ENCODE measurements at places on chromosomes 6 and 20.
A peak's percentile ranks its signal among the peaks of the same experiment; 100 is the strongest.

DNA sequence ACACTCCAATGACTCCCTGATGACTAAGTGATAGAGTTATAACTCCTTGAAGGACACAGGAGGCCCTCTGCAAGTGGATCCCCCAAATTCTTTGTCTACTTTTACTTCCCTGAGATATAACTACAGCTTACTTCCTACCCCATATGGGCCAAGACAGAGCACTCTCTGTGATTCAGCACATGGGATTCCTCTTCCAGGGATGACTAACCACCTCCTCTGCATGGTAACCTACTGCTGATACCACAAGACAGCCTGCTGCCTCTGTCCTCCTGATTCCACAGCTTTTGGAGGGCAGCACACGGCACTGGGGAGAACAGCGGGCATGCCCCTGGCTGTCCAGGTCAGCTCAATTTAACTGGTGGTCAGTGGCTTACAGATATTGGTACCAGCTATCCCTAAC lies 675.7 kb upstream of the AGPAT4 start:
- DNase-seq: no peak

DNA sequence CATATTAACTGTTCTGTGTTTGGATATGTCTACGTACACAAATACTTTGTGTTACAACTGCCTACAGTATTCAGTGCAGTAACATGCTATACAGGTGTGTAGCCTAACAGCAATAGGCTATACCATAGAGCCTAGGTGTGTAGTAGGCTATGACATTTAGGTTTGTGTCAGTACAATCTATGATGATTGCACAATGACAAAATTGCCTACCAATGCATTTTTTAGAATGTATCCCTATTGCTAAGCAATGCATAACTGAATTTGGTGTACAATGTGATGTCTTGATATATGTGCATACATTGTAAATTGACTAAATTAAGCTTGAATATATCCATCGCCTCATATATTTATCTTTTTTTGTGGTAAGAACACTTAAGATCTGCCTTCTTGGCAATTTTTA lies 48.9 kb downstream of the C6orf118 start:
- DNase-seq: no peak

- no peak for DNase-seq
These were observed 1059.6 kb downstream of the HACE1 start for GRCh38 chr6:103799971-103800670.

DNA sequence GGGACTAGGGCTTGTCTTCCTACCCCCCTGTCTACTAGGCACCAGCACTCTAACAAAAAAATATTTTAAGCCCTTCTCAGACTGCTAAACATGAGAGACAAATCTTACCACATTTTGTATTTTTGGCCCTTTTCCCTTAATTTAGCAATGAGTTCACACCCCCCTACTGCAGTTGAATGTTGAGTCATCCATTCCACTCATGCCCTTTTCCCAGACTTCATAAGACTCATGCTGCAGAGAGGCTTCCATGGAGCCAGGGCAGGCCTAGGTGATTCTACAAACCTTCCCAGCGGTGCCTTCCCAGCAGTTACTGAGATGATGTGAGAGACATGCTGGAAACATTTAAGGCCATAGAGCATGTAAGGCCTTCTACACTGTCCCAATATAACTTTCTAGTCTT lies 53.9 kb downstream of the PXDC1 start:
- DNase-seq: no peak

DNA sequence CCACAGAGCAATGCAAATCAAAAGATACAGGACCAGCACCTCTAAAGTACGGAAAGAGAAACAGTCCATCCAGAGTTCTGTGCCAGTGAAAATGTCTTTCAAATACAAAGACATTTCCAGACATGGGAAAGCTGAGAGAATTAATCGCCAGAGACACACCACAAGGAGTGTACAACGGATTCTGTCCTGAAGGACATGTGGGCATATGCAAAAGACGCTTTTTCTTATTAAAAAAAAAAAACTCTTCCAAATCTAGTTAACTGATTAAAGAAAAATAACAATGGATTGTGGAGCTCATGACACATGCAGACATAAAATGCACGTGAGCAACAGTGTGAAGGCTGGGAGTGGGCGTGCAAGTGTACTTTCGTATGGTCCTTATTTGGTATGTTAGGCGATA lies 22.8 kb downstream of the KIF25 start:
- no peak for DNase-seq

- no peak for DNase-seq
These were observed 5.0 kb downstream of the TMEM239 start for GRCh38 chr20:2820896-2821869.

DNA sequence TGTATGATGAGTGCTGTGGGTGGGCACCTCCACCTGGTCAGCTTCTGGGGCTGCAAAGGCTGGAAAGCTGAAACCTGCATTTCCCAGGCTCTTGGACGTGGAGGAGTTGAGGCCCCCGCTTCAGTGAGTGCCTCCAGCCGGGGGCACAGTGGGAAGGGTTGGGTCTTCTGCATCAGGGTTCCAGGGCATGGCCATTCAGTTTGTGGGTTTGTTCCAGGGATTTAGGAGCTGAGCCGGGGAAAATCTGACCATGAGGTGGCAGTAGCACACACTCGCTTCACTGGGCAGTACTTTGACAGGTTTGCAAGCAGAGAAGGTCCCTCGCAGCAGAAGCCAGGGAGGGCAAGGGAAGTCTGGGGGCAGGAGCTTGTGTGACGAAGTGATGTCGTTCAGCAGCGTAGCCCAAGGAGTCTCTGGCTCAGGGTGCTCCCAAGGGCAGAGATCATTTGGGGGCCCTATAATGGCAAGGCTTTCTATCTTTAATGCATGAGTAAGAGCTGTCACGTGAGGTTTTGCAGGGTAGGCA lies 69.5 kb upstream of the SULF2 start:
- DNase-seq: no peak

DNA sequence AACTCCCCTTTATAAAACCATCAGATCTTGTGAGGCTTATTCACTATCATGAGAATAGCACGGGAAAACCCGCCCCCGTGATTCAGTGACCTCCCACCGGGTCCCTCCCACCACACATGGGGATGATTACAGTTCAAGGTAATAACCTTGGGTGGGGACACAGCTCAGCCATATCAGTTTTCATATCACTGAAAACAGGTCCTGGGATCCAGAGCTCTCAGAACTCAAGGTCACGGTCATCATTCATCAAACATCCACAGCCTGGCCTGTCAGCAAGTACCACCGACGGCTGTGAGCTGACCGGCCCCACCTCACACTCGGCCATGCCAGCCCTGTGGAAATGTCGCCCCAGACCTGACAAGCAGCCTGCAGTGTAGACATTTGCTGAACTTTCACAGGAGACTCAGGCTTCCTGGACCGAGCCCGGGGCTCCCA lies 14.1 kb upstream of the FRMD1 start:
- no peak for DNase-seq

GRCh38 chr20:41639630-41640029 lies 21.5 kb upstream of the CHD6 start:
- no peak for DNase-seq

- no peak for DNase-seq
These were observed 399.8 kb upstream of the EPHA7 start for GRCh38 chr6:93819189-93819588.

- DNase-seq: peak; percentile 22
These were observed 149.6 kb downstream of the BACH2 start for GRCh38 chr6:90146921-90147649.

DNA sequence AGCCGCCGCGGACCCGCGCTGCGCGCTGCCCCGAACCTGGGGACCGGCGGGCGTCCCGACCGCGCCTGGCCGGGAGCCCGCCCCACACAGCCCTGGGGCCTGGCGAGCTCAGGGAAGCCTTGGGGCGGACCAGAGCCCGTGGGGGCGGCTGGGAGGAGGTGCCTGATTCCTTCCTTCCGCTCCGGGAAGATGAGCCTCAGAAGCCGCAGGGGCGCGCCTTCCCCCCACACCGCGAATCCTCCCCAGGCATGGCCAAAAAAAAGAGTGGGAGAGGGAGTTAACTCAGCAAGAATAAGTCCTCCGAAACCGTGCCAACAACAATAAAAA lies at the start of gene CBLN4:
Gene CBLN4 (minus strand): TSS at position 131 of the 327 bp plus-strand sequence. CDS start 1,348 bp downstream, outside the sequence.
- DNase-seq: no peak

- no peak for DNase-seq
These were observed 17.0 kb downstream of the SERPINB9 start for GRCh38 chr6:2885967-2886735.

DNA sequence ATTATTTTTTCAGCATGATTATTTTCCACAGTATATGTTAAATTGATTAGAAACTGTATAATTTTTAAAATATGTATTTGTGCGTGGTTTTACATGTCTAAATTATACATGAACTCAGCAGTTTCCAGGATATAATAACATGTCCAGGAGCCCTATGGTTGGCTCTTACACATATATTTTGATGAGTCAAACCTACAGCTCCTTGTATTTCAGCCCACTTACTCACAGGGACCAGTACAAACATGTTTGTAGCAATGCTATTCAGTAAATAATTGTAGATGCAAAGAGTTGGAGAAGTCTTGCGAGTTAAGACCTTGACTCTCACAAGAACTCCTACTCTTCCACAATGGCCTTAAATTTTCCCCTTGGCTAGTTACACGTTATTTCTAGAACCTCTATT lies 107.2 kb upstream of the SASH1 start:
- DNase-seq: no peak

- DNase-seq: no peak
These were observed 118.4 kb upstream of the SLC2A12 start for GRCh38 chr6:134170844-134171243.

- DNase-seq: no peak
These were observed 62.9 kb upstream of the ADGRG6 start for GRCh38 chr6:142238881-142239280.

- DNase-seq: peak; percentile 69
These were observed 24.0 kb downstream of the MTFR2 start for GRCh38 chr6:136226027-136226673.

All from germinal center (tissue), 1 donor.